ENCODE measurements at places on chromosomes 5 and 9.

GRCh38 chr9:128061275-128061960 is 5.7 kb downstream of the NAIF1 start:
- no peak for DNase-seq

DNA sequence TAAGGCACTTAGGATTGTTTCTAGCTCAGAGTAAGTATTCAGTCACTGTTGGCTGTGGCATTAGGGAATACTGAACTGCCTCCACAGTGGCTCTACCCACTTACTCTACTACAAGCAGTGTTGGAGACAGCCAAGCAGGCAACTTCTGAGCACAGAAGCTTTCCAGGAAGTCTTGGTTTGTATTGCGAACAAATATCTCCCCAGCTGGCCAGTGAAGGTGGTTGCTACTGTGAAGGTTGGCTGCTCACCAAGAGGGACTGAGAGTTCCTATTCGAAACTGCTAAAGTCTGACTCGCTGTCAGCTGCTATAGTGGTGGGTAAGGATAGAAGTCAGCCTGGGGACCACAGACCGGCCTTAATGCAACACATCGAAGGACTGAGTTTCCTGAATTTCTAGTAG is 319.1 kb downstream of the KIF4B start:
- DNase-seq = no peak

GRCh38 chr9:13369431-13369830 is 89.9 kb upstream of the MPDZ start:
- DNase-seq = no peak

DNA sequence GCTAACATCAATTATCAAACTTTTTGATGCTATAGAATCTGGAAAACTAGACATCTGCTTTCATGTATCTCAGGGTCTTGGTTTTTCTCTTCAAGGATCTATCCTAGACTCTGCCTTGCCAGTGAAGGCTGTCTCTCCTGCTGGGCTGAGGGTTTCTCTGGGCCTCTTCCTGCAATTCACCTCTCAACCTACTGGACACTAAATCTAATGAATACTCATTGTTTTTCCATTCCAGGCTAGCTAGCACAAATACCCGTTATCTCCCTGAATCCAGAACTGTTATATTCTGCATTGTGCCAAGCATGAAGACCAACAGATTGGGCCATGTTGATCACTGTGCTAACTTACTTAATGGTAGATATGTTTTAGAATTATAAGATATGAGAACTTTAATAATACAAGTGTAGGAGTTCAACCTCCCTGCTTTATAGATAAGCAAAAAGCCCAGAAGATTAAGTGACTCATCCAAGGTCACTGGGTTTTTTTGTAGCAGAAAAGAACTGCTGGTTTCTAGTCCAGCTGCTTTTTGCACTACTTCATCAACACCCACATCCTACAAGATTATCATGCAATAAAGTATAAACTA is 56.5 kb upstream of the RNF38 start:
- no peak for DNase-seq

DNA sequence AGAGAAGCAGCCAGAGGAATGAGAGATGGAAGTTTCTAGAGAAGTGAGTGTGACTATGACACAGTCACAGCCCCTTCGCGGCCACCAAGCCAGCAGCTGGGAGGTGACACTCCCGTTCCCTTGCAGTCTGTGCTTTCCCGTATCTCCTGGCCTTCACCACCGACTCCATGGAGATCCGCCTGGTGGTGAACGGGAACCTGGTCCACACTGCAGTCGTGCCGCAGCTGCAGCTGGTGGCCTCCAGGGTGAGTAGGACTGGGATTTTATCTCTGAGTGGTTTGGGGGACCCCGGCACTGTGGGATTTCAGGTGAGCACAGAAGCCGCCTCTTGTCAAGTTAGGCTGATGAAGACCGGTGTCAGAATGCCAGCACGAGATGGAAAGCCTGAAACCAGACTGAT is 12.1 kb upstream of the SLC2A8 start:
- no peak for DNase-seq

DNA sequence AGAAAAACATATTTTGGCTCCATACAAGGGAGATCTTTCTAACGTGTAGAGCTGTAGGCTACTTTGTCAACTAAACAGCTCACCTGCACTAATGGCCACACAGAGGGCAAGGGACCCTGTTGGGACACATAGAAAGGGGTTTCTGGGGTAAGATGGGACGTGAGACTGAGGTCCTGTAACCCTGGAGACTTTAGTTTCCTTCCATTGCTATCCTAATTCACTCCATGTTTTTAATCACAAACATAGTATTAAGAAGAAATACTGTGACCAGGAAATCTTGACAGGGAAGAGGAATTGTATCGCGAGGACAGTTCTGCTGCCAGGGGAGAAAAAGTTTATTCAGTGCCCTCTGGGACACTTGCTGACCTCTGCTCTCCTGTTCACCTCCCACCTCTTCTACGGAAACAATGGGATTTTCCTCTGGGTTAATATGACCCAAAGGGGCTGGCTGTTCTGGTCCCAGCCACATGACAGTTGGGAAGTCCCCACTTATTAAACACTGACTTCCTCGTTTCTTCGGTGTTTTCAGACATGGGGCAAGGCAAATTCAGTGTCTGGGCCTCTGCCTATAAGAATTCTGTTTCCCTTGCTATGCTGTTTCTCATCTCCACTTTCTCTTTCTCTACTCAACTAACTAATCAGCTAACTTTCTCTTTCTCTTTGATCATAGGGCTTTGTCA is 106.9 kb upstream of the SEMA6A start:
- DNase-seq = no peak

GRCh38 chr5:62707131-62707530 is 128.5 kb downstream of the LRRC70 start:
- no peak for DNase-seq

DNA sequence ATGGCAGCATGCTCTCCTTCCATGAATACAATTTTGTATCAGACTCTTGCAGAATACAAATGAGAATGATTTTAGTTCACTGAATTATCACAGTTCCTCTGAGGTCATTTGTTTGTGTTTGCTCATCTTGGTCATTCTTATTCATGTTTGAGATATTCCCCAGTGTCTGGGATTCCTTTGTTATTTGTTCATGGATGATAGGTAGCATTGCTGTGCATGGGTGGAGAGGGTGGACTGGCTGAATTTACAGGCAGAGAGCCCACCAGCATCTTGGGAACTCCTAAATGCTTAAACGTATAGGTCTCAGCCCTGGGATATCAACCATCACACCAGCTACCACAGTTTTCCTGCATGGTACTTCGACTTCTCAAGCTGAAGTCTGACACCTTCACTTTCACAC is 459.8 kb downstream of the CCDC171 start:
- DNase-seq = no peak

- no peak for DNase-seq
Observed at GRCh38 chr5:160009591-160009989, 651 bp downstream of the TTC1 start.

- no peak for DNase-seq
Observed at GRCh38 chr5:174981416-174981815, 257.0 kb downstream of the MSX2 start.

DNA sequence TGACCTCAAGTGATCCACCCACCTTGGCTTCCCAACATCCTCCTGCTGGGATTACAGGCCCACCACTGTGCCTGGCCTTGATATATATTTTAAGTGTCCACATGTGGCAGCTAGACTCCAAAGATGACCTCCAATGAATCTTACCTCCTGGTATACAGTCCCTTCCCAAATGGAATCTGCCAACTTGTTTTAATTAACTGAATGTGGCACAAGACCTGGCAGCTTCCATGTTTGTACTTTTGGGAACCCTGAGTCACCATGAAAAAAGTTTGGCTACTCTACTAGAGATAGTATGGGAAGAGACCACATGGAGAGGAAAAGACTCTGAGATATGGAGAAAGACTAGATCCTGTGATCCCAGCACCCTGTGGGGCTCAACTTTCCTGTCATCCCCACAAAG is 42.5 kb downstream of the CCL28 start:
- no peak for DNase-seq

DNA sequence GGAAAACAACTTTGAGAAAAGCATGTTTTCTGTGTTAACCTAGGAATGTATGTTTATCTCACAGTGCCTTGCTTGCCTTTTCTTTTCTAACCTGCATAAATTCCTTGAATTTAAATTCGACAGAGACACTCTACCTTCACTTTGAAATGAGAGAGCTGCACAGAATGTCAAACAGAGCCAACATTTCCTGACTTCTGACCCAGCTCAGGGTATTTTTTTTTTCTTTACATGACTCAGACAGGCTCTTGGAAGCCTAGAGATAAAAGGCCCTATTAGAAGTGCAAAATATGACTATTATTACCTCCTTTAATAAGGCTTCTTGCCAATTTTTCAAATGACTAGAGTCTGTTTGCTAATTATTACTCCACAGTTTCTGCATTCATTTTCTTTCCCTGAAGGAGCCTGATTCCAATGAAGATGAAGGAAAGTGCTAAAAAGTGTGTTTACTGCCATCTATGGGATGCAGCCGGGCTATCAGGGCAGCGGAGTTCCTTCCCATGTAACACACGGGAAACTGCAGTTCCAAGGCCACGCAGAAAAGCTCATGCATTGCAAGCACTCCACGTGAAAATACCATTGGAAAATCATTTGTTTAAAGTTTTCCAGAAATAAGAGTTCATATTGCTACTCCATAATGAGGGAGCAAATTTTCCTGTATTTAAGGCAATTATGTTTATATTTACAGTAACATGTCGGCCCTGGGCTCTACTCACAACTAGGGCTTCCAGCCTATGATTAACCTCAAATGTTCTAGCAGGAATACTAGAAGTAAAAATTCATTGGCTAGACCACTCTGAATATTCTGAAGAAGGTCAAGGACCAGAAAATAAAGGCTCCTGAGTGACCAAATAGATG is 485.6 kb downstream of the ZSWIM6 start:
- DNase-seq = no peak

GRCh38 chr5:155418960-155419579 is 405.5 kb downstream of the KIF4B start:
- DNase-seq = no peak

- DNase-seq = no peak
Observed at GRCh38 chr9:88643931-88644330, 109.0 kb downstream of the NXNL2 start.

DNA sequence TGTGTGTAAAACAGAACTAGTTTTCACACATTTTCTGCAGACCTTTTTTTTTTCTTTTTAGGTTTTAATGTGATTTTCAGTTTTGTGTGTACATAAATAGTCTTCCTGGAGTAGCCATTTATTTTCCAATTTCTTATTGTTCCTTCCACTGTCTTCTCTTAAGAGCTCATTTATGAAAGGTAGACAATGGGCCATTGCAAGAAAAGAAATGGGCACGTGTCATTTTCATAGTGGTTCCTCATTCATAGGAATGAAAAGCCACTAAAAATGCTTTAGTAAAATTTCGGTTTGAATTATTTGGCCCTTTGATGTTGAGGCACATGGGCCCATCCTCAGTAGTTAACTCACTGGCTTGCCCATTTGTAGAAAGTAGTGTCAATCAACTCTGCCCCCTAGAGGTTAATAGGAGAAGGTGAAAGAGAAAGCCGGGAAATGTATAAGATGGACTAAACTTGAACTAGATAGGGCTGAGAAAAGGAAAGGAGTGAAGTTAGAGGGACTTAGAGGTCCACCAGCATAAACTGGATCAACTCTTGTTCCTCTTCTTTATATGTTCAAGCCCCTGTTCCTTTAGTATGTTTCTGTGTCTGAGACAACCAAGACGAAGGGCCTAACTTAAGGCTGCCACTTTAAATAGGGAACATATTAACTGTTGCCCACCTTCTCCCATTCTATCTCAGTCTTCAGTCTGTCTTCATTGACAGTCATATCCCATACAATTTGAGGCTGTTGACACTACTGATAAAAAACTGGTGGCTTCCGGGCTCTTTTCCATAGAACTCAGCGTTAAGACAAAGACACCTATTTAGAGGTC is 72.6 kb downstream of the SMARCA2 start:
- no peak for DNase-seq

- DNase-seq = no peak
Observed at GRCh38 chr5:109612278-109612905, 77.3 kb upstream of the MAN2A1 start.

GRCh38 chr9:133130685-133131244 is 9.7 kb upstream of the RALGDS start:
- no peak for DNase-seq

DNA sequence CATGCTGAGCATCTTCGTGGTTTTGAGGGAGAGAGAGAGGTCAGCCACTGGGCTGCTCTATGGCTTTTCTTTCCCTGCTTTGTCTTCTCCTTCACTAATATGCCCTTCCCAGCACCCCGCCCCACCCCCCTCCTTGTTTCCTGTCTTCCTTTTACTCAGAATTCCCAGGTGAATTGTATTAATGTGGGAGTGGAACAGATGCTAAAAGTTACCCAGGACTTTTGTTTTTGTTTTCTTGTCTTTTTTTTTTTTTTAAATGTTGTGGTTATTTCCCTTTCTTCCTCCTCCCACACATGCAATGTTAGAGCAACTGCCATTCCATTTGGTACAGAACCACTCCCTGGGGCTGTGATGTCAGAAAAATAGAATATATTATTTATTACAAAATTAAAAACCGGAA is 442.7 kb upstream of the CD180 start:
- no peak for DNase-seq

DNA sequence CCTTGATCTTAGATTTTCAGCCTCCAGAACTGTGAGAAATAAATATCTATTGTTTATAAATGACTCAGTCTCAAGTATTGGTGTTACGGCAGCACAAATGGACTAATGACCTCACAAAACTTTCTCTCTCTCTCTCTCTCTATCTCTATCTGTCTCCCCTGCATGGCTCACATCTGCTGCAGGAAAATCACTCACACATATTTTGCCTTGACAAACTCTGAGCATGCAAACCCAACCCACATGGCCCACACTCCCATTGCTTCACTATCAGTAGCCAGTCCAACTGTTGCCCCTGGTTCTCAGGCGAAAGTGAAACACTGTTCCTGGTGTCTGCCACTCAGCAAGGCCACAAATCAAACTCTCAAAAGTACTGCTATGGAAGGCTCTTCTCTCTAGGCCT is 66.4 kb upstream of the PIK3R1 start:
- no peak for DNase-seq

DNA sequence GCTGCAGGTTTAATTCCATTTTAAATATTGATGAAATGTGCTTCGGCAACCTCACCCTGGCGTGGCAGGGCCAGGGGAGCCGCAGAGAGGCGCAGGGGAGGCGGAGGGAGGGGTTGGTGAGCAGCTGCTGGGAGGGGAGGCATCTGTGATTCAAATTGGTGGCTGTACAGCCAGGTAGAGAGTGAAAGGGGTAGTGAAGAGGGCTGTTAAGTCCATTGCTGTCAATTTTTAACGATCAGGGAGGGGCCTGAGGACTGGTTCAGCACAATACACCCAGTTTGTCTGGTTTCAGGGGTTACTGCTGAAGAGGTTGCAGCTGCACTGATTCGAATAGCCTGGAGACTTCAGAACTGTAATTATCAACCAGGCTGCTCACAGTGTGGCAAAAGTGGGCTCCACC is 31.3 kb downstream of the LHX6 start:
- no peak for DNase-seq
